ENCODE measurements at places on chromosomes 13 and 19.
A peak's percentile ranks its signal among the peaks of the same experiment; 100 is the strongest.

GRCh38 chr13:42859760-42860159 lies 78.4 kb downstream of the FAM216B start:
- no peak for DNase-seq

GRCh38 chr13:101204270-101205020 lies 211.9 kb downstream of the NALCN start:
- no peak for DNase-seq

DNA sequence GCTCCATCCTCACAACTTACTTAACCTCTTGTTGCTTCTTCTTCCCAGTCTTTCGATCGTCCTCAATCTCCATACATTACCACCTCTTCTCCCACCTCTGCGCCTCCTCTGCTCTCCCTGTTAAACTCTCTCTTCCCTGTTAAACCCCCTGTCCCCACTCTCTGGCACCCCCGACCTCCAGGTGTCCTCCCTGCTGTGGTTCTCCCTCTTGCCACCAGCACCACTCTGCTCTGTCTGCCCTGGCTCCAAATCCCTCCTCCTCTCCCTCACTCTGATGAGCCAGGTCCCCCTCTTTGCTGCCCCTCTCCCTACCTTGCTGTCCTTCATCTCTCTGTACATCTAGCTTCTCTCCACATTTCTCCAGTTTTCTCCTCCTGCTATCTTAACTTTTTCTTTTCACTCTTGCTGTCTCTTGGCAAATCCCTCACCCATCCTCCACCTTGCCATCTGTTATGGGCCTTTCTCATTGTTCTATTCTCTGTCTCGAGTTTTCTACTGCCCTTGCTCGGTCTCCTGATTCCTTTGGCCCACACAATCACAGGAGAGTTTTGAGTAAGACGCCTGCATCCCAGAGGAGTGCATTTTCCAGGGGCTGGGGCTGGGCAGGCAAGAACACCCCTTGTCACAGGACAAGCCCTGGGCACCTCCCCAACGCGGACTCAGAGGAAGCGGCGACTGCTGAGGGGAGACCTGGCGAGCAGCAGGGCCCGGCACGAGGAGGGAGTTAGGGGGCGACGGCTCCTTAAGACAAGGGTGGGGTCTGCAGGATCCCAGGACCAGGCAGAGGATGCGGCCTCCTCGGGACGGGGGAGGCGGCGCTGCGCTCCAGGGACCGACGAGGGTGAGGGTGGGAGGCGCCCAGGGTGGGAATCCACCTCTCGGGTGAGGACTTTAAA lies 21.4 kb upstream of the ERVV-1 start:
- no peak for DNase-seq

DNA sequence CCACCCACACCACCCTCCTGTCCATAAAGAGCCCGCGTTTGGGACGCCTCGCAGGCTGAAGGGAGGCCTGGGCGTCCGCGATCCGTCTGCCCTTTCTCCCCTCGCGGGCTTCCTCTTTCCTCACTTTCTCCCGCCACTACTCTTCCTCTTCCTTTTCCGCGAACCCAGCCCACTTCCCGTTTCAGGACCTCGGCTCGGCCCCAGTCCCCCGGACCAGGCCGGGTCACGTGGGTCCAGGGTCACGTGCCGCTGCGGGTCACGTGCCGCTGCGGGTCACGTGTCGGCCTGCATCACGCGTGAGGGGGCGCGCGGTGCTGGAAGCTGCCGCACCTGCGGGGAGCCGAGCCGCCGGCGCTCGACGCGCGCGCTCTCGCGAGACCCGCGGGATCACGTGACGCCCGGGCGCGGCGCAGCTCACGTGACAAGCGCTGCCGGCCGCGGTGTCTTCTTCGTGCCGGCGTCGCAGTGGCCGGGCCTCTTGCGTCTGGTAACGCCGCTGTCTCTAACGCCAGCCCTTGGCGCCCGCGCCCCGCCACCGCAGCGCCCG lies at the start of gene LAMP1:
Gene LAMP1, plus strand, starts transcription at position 417 of the 547 bp plus-strand sequence. CDS start 196 bp downstream, outside the sequence.
- peak; percentile 54 for DNase-seq

GRCh38 chr13:42569576-42570344 lies 4.2 kb upstream of the TNFSF11 start:
- no peak for DNase-seq

DNA sequence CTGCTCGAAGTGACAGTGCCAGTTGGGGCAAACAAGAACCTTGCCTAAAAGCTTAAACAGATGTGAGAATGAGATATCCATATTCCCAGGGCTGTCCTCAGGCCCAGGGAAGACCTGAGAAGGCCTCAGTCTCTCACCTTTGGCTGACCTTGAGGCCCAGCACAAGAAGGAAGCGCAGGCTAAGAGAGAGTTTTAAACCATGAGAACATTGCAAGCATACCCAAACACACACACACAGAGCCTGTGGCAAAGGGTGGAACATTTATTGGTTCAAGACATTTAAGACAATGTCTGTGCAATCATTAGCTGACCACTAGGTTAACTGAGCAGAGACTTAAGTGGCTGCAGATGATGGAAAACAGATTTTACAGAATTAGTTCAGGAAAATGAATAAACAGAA lies 248.2 kb downstream of the NBEA start:
- no peak for DNase-seq

DNA sequence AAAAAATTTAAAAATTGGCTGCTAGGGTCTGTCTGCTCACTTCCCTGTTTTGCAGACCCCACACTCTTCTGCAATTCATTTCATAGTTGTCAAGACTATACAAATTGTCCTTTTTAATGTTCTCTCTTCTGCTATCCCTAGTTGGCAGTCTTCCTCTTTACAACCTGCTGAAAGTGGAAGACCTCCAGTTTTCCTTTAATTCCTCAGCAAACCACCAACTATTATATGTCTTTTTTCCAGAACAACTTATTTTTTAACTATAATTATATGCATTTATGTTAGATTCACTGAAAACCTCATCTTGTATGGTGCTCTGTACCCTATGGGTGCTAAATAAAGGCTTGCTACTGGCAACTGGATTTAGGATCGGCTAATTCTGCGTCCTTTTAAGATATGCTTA lies 1.1 kb upstream of the PHF11 start:
- no peak for DNase-seq

GRCh38 chr13:61275736-61276135 lies 139.9 kb downstream of the PCDH20 start:
- DNase-seq: no peak

DNA sequence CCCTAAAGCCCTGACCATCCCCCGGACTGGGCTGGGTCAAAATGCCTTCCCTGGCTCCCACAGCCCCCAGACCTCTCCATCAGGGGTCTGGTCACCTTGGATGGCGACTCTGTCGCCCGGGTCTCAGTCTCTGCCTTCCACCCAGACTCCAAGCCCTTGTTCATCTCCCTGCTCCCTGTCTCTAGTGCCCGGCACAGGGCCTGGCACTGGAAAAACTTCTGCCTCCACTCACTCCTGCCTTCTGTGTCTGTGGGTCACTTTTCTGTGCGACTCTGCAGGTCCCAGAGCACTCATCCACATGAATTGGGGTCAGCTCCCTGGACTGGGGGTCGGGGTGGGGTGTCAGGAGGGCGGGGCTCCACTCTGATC lies 1.1 kb downstream of the ZNF787 start:
- no peak for DNase-seq

DNA sequence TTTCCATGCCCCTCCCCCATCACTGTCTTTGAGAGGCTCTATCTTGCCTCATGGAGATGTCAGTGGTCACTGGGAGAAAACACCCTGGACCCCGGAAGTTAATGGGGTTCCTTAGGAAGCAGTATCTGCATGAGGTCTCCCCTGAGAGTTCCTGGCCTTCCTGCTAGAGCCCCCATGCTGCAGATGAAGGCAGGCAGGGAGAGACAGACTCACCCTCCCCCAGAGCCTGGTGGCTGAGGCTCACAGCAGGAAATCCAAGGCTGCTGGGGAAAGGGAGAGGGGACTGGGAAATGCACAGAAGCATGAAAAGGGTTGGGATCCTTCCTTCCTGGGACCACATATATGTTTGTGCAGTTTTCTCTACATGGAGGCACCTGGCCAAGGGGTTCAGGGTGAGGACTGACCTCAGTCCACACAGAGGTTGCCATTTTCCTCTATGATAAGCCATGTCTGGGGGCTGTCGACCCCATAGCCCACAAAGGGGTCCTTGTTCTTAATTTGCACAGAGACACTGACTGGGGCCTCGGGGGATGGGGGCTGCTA lies 95.4 kb downstream of the RNASEH2B start:
- DNase-seq: no peak

- no peak for DNase-seq
Observed at GRCh38 chr13:102872131-102872530, 26.3 kb downstream of the ERCC5 start.

DNA sequence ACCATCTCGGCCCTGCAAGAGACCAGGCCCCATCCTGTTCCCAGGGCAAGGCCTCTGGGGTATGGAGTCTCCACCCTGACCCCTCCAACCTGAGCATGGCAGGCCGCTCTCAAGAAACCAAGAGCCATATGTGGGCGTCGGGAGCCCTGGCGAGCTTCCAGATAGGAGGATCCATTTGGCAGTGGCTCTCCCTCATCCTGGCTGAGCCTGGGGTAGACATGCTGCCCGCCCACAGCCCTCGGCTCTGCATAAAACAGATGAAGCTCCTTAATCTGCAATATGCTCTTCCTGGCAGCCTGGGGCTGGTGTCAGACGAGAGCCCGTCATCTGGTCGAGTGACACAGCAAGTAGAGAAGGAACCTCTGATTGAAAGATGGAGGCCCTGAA lies 6.1 kb downstream of the ATP13A1 start:
- peak; percentile 65 for DNase-seq

DNA sequence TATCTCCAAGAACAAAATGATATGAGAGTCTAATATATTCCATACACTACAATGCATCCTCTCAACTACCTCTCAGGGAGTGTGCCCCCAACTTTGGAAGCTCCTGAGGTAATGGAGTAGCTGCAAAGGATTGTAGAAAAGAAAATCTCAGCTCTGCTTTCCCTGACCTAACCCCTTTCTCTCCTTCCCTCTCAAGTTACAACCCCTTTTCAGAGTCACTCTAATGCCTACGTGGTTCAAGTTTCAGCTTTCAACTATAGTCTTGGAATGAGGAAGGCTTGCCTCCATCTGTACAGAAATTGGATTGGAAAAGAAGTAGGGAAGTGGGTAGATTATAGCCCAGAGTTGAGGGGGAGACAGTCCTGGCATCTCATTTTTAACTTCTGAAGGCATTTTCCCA lies 256.0 kb downstream of the PCDH9 start:
- no peak for DNase-seq

- no peak for DNase-seq
Observed at GRCh38 chr19:5143471-5144411, 174.8 kb downstream of the KDM4B start.

GRCh38 chr13:40148101-40148500 lies 492.6 kb downstream of the COG6 start:
- DNase-seq: no peak

DNA sequence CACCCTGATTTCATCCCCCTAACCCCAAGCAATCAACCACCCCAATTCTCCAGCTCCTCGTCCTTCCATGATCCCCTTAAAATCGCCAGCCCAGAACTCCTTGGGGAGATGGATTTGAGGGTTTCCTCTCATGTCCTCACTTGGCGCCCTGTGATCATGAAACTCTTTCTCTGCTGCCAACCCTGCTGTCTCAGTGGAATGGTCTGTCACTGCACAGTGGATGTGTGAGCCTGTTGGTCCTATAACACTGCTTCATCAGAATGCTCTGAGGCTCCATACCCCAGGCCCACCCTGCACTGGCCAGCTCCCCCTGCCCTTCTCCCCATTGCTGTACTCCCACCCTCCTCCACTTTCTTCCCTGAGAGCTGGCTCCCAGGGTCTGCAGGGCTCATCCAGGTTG lies 12.6 kb upstream of the ZNF792 start:
- no peak for DNase-seq

DNA sequence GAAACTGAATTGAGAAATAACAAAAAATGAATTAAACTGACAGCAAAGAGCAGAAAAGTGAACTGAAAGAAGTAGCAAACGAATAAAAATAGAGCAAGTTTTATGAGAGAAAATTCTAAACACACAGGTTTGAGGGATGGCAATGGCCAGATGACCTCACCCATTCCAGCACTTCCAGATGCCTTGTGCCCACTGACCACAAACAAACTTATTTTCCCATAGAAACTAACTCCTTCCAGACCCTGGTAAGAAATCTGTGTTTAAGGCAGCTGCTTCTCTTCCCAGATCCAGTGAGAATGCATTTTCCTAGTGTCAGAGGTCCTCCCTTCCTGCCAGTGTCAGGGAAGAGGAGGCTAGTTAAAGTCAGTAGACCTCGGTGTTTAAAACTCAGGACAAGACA lies 51.7 kb downstream of the RXFP2 start:
- no peak for DNase-seq

- DNase-seq: no peak
Observed at GRCh38 chr19:35292421-35293362, 731 bp downstream of the MAG start.

DNA sequence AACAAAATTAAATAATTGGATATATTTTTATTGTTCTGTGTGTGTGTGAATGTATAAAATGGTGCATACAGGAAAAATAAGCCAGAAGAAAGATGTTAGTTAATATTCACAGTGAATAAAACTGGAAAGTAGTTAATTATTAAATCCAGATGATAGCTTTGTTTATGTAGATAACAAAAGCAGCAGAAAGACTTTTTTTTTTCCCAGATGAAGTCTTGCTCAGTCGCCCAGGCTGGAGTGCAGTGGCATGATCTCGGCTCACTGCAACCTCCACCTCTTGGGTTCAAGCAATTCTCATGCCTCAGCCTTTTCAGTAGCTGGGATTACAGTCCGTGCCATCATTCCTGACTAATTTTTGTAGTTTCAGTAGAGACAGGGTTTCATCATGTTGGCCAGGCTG lies 140.1 kb downstream of the ZNF486 start:
- DNase-seq: no peak

- DNase-seq: no peak
Observed at GRCh38 chr13:52673465-52673864, 20.8 kb downstream of the SUGT1 start.

- no peak for DNase-seq
Observed at GRCh38 chr13:52195401-52195837, 36.0 kb upstream of the NEK3 start.

DNA sequence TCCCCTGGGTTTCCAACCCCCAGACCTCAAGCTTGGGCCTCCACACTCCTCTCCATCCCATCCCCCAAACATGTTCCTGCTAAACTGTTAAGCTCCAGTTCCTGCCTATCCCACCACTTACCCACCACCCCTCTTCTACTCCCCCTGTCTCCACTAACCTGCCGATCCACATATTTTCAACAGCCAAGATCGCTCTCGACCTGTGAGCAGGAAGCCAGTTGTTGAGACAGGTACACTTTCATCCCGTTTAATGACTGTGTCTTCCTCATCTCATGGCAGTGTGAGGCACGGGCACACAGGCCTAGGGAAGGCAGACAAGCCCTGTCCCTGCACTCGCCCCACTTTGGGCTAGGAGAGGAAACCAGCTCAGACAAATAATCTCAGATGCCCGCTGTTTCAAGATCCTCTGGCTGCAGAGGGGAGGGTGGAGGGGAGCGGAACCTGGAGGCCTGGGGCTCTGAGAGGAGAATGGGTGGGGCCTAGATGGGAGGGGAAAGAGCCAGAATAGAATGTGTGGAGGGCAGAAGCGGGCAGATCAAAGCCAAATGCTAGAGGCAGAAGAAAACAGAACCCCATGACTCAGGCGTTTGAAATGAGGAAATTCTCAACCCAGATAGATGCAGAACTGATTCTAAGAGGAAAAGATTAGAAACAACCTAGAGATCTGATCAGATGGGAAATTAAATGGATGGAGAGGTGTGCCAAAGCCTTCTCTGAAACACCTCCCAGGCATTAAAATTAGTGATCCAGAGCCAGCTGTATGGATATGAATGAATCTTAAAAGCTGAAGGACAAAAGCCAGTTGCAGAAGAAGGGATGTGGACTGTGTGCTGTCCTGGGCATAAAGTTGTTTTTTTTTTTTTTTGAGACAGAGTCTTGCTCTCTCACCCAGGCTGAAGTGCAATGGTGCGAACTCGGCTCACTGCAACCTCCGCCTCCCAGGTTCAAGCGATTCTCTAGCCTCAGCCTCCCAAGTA lies 16.9 kb upstream of the CYP2S1 start:
- no peak for DNase-seq

GRCh38 chr19:13234518-13234917 lies 84.3 kb downstream of the IER2 start:
- no peak for DNase-seq

Data from NCI-H446 treated with DMSO at 0.1 percent for 48 hours (cell line).